ENCODE measurements at places on chromosomes 5 and 9.

DNA sequence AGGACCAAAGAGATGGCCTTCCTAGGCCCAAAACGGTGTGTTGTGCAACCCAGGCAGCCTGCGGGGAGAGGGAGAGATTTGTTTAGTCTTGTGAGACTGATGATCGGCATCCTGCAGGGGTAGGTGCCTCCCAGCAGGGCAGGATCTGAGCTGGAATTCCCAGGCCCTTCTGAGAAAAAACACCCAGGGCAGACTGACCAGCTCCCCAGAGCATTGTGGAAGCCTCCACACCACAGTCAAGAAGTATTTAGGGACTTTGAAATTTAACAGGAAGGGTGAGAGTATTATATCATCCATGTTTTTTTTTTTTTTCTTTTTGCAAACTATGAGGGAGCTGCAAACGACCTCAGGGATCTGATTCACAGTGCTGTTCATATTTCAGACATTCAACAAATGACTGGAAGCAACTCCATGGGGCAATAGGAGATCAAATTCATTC is 104.5 kb upstream of the LHFPL2 start:
- no peak for DNase-seq

DNA sequence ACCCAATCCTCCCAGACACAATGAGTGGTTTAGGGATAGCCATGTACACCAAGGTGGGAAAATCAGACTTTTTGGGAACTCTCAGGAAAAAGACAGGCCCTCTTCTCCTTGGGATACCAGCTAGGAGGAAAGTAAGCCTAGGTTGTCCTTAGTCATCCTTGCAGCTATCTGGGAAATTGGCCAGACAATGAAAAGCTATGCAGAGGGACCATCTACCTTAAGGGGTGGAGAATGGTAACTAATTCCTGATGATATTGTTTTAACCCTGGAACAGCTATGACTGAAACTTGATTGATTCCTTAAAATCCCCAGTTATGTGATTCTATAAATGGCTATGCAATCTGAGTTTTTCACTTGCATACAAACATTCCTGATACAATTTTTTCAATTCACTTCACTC is 88.9 kb upstream of the BNC2 start:
- no peak for DNase-seq

GRCh38 chr9:110255034-110255462 is 1.3 kb downstream of the TXN start:
- no peak for DNase-seq

DNA sequence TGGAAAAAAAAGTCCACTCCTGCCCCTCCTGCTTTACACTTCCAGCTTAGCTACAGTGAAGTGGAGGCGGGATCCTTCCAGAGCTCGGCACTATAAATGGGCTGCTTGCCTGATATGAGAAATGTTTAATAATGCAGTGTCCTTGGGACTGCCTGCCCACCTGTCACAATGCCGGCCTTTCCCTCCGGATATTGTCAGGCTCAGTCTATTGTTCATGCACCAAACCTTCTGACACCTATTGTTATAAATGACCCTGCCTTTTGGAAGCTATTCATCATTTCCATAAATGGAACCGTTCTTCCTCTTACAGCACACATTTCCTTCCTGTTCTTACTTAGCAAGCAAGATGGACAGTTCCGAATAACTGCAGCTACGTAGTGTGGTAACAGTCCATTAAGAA is 146.3 kb downstream of the DMAC1 start:
- DNase-seq: no peak

DNA sequence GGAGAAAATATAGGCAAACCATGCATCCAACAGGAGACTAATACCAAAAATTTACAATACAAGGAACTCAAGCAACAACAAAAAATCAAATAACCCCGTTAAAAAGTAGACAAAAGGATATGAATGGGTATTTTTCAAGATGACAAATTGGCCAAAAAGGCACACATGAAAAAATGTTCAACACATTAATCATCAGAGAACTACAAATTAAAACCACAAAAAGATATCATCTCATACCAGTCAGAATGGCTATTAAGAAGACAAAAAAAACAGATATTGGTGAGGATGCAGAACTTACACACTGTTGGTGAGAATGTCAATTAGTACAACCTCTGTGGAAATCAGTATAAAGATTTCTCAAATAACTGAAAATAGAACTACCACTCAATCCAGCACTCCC is 35.0 kb downstream of the TEX10 start:
- DNase-seq: no peak

GRCh38 chr5:78647838-78648358 is 674 bp downstream of the LHFPL2 start:
- DNase-seq: no peak
